ENCODE measurements at places on chromosomes 7 and 10.

GRCh38 chr7:152710153-152710442 is 34.2 kb upstream of the XRCC2 start:
- no peak for DNase-seq

GRCh38 chr10:56091872-56092271 is 269.2 kb downstream of the ZWINT start:
- no peak for DNase-seq

- no peak for DNase-seq
Measured at GRCh38 chr7:6256677-6257535, 15.5 kb downstream of the CYTH3 start.

DNA sequence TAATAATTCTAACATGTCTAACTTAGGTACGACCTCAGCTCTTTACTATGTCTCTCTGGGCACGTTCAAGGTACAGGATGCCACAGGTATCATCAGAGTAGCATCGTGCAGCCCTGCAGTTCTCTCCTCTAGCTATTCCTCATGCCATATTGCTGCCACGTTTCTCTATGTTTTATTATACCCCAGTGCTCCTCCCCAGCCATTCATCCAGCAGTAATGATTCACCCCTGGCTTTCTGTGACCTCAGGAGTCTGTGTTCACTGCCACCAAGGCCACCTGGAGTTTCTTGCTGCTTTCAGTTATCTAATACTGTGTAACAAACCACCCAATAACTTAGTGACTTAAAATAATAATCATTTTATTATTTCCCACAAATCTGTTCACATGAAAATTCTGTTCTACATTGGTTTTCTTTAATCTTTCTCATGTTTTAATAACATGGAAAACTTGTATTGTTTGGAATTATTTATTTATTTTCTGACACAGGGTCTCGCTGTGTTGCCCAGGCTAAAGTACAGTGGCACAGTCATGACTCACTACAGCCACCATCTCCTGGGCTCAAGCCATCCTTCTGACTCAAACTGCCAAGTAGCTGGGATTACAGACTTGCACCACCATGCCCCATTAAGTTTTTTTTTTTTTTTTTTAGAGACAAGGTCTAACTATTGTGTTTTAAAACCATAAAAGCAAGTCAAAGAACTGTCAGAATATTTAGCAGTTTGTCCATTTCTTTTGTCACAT is 21.8 kb downstream of the REEP3 start:
- no peak for DNase-seq

GRCh38 chr10:61998937-61999336 is 97.4 kb downstream of the ARID5B start:
- DNase-seq: no peak

GRCh38 chr7:27921081-27921836 is 181.3 kb downstream of the TAX1BP1 start:
- no peak for DNase-seq

DNA sequence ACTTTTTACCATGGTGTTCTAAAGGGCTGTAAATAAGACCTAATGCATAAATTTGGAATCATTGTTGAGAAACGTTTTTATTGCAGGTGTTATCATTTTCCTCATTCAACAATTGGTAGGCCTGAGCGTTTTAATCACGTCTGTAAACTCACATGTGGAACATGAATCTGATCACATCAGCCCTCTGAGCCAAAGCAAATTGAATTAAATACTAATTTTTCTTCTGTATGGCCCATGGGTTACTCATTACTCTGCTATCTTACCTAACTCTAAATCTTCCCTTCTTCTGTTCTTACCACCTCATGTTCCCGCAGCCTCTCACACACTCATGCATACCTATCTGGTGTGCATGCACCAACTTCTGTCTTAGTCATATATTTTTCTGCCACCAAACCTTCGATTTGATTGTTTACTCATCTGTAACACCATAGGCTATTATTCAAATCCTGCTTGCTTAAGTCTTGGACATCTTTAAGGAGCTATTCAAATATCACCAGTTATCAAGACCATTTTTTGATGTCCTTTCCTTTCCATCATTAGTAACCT is 82.3 kb downstream of the NXPH1 start:
- DNase-seq: no peak

DNA sequence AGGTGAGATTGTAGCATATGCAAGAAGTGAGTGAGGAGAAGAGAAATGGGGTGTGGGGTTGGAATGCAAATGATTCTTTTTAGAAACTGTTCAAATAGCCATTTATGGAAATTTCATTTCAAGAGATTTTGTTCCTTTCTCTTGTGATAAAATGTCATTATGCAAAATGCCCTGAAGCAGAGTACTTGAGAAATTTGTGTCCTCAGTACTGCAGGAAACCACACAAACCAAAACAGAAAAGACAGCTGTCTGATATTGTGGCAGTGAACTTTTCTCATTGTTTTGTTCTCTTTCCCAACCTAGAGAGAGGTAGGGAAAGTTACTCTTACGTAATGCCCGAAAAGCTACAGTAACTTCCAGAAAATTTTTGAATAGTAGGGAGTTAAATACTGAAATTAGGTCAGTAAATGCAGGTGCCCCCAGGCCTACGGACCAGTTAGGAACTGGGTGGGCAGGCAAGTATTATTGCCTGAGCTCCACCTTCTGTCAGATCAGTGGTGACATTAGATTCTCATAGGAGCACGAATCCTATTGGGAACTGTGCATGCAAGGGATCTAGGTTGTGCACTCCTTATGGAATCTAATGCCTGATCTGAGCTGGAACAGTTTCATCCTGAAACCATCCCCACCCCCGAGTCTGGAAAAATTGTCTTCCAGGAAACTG is 34.0 kb downstream of the DLD start:
- DNase-seq: no peak

- DNase-seq: no peak
Measured at GRCh38 chr7:121730869-121731268, 142.1 kb upstream of the PTPRZ1 start.

DNA sequence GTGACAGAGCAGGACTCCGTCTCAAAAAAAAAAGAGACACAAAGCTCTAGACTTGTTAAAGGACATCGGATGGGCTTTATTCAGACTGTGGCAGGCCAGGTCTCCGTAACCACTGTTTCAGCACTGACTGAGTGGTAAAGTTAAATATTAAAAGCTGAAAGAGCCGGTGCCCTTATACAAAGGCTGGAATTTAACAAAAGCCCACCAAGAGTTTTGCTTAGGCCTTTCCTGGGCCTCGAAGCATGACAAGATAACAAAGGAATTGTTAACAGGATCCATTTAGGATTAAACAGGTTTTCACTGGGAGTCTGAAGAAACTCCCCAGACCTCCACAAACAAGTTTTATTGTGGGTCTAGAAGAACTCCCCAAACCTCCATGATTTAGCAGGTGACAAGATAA is 727.8 kb downstream of the TYW1 start:
- DNase-seq: no peak

DNA sequence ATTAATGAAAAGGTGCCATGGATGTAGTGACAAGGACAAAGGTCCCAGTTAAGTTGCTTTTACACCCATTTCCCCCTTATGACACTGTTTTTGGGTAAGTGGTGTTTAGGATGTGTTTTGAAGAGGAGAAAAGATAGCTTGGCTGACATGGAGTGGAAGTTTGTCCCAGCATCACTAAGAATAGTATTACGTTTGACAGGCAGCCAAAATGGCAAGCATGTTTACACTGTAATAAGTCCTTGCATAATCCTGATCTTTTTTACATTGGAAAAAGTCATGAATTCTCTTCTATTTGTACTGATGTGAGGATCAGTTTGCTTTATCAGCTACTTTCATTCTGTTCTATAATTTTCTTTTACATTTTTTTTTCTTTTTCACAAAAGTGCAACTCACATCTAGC is 137.8 kb downstream of the CHRM2 start:
- DNase-seq: no peak

All from activated CD4-positive, alpha-beta T cell treated with anti-CD3 and anti-CD28 coated beads for 1 hour (primary cell).